ENCODE measurements at places on chromosomes 13 and 19.

GRCh38 chr13:41427666-41428065, 29.7 kb upstream of the RGCC start:
- DNase-seq = no peak

GRCh38 chr13:48165063-48165462, 67.9 kb upstream of the ITM2B start:
- no peak for DNase-seq

DNA sequence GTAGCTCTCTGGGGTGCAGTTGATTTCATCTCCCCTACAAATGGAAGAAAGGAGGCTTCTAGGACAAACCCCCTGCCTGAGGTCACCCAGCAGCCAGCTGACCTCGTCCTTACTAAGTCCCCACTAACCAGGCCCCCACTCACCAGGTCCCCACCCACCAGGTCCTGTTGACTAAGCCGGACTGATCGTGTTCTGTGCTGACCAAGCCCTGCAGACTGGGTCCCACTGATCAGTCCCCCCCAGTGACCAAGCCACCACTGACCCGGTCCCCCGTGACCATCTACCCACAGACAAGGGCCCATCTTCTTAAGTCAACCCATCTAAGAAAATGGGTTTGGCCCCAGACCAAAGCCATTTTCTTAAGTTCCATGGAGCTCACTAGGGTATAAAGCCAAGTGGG, 36.8 kb upstream of the TPM4 start:
- no peak for DNase-seq

DNA sequence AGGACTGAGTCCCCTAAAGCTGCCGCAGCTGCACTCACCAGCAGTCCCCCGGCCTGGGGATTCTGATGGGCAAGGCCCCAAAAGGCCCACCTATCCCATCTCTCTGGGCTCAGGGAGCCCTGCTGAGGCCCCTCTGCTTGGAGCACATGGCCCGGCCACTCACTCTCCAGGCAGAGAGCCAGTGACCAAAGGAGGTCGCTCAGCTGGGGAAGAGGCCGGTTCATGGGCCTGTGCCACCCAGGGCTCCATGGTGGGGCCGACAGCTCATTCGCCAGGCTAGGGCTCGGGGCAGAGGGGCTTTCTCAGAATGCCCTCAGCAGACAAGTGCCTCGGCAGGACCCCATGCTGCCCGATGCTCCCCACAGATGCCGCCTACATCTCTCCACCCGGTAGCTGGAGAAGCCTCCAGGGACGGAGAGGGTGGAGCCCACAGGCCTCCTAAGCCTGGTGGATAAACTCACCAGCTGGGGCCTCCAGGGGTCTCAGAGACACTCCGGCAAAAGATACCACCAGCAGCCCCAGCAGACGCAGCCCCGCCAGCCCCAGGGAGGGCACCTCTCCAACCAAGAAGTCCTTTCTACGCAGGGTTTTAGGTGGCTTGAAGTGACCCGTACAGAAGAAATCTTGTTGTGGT, 54.4 kb downstream of the MLLT1 start:
- no peak for DNase-seq

GRCh38 chr13:62837895-62838294, 1422.2 kb upstream of the PCDH20 start:
- DNase-seq = no peak
